NCI-H460 (cell line): ENCODE measurements at places on chromosomes 5 and 9. TPM values are rescaled to one million over a fixed set of nuclear protein-coding genes. Genes with fewer than 3 reads are reported as not detected.
A peak's percentile ranks its signal among the peaks of the same experiment; 100 is the strongest.

DNA sequence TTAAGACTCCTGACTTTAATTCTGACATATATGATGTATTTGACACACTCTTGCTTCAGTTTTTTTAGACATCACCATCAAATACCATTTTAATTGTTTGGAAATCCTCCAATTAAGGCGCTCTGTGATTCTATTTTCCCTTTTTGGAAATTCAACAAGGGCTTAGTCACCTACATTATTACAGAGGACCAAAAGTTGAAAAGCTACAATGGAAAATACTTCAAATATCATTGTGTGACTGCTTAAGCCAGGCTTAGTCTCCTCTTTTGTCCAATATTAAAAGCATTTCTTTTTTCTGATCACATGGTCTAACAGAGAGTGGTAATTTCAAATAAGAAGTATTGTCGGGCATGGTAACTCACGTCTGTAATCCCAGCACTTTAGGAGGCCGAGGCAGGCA is 160.3 kb downstream of the CEMIP2 start:
- no peak for DNase-seq

DNA sequence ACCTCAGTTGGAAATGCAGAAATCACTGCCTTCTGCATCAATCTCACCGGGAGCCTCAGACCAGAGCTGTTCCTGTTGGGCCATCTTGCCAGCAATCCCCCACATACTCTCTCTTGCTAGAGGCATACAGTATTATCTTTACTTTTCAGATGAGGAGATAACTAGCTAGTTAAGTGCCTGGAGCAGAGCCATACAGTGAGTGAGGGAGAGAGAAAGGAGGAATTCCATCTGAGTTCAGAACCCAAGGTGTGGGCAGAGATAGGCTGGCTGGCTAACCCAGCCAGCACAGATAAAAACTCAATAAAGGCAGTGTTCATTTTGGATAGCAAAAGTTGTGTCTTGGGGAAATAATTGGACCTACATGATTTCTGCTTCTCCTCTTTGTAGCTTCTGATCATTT is 268.0 kb upstream of the KIF2A start:
- DNase-seq = no peak

DNA sequence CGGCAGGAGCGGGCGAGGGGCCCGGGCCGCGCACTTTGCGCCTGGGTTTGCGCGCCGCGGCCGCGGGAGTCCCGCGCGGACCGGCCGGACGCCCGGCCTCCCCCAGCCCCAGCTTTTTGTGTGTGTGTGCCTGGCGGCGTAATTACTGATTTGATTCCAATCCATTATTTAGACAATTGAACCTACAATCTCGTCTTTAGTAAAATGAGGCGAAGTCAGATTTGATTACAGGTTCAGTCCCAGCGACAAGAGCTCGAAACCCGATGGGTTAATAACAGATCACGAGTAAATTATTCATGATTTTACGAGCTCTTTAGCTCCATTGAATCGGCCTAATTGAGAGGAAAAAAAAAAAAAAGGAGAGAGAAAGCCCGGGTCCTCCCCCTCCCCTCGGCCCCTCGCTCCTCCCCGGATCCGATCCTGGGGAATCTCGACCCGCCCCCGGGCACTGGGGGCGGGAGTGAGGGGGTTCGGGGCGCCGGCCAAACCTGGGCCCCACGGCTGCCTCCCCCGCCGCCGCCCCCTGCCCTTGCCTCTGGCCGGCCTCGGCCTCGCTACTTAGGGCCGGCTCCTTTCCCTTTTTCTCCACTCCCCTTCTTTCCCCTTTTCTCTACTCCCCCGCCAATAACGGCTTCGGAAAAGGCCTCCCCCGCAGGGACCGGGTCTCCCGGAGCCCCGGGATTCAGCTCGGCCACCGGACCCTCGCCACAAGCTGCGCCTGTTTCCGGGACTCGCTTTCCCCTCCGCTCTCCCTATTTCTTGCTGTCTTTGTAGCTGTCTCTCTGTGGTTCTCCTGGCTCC is 6.6 kb downstream of the LHX2 start:
- no peak for DNase-seq

DNA sequence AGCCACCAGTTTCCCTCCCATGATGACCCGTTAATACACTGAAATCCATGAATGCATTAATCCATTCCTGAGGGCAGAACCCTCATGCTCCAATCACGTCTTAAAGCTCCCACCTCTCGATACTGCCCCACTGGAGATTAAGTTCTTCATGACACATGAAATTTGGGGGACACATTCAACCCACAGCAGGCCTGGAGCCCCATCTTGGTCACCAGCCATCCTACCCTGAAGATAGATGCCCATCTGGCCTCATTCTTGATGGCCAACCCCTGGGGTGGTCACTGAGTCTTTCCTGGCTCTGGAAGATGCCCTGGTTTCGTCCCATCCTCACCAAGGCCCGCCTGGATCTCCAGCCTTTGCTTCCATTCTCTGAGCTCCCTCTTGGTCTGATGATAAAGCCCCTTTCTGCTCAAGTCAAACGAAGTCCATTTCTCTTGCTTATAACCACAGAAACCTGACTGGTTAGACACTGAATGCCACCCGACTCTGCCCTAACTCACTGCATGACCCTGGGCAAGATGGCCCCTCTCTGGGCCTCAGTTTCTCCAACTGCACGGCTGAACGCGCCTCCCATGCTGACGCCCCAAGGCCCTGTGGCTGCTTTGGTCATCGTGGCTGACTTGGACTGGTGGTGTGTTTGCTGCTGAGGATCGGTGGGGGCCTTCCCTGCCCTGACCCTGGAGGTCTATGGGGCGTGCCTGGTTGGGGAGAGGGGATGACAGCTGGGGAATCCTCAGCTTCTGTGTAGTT is 138.4 kb upstream of the IER5L start:
- no peak for DNase-seq

Gene EIF4E1B
- total RNA-seq = not detected in 2 replicates

GRCh38 chr5:88677943-88678769 is 204.8 kb downstream of the MEF2C start:
- no peak for DNase-seq

DNA sequence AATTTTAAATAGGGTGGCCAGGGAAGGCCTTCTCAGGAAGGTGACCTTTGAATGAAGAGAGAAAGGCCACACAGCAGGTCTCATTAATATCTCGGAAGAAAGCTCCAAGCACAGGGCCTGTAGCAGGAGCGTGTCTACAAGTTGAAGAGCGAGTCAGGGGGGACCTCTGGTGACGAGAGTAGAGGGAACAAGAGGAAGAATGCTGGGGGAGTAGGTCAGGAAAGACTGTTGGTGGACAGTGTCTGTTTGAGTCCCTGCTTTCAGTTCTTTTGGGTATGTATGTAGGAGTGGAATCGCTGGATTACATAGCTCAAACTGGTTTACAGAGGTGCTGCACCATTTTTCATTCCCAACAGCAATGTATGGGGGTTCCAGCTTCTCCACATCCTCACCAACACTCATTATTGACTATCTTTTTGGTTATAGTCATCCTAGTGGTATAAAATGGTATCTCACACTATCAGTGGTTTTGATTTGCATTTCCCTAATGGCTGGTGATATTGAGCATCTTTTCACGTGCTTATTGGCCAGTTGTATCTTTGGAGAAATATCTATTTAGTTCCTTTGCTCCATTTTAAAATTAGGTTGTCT is 55.8 kb downstream of the NUP214 start:
- DNase-seq = no peak

DNA sequence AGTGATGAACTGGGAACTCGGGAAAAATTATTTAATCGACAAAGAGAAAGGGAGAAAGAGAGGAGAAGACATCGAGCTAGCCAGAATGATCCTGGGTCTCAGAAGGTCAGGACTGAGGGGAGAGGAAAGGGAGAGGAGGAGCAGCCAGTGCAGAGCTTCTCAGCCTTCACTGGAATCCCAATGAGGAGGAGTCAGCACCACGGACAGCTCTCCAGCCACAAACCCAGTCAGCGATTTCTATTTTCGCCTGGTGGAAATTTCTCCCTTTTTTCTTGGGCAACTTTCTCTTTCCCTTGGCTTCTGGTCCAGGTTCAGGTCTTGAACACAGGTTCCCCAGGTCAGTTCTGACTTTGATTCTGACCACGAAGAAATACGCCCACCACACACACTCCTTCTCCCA is 1.6 kb upstream of the BRINP1 start:
- DNase-seq = peak; percentile 22
